Osteocyte (in vitro differentiated cells): ENCODE measurements at places on chromosomes 2 and 18. TPM values are rescaled to one million over a fixed set of nuclear protein-coding genes. Genes with fewer than 3 reads are reported as not detected.

DNA sequence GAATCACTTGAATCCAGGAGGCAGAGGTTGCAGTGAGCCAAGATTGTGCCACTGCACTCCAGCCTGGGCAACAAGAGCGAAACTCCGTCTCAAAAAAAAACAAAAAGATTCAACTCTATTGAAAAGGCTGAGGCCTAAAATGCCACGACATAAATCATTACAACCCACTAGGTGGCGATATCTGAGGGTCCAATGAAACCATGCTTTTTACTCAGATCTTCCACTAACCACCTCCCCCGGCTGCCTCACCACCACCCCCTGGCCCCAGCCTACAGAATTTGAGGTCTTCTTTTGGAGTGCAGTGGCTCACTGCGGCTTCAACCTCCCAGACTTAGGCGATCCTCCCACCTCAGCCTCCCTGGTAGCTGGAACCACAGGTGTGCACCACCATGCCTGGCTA lies 57.5 kb downstream of the AP1S3 start:
- H3K4me1 ChIP-seq: no peaks in the 10 kb centered on the region
- no peak for DNase-seq
- H3K36me3 ChIP-seq: peaks cover 5% of the 10 kb centered on the region
- H3K27ac ChIP-seq: no peak overlapping the region
- H3K4me3 ChIP-seq: no peak overlapping the region
- H3K27me3 ChIP-seq: no peaks in the 10 kb centered on the region

The CERKL gene
- total RNA-seq: not detected in 2 replicates

The TPO gene
- total RNA-seq: not detected in 2 replicates

DNA sequence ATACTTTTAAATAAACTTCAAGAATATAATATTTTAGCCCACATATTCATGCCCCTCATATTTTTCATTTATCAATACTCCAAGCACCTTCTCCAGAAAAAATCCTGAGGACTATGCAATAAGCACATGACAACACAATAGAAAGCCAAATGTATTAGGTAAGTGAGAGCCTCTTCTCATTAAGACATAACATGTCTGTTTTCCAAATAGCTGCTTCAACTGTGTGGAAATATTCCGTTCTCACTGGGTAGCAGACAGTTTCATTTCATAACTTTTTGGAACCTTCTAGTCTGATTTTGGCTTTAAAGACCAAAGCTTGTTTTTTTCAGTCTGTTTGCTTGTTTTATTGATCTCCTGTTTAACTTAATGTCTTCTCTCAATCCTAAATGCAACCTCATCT lies 137.8 kb downstream of the PIK3C3 start:
- H3K27me3 ChIP-seq: peaks cover 5% of the 10 kb centered on the region
- no peaks in the 10 kb centered on the region for H3K4me1 ChIP-seq
- H3K4me3 ChIP-seq: no peak overlapping the region

DNA sequence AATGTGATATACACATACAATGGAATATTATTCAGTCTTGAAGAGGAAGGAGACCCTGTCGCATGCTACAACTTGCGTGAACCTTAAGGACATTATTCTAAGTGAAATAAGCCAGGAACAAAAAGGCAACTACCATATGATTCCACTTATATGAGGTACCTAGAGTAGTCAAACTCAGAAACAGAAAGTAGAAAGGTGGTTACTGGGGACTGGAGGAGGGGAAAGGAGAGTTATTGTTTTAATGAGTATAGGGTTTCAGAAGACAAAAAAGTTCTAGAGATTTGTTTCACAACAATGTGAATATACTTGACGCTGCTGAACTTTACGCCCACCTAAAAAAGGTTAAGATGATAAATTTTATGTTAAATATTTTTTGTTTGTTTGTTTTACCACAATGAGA lies 47.0 kb downstream of the CXCR4 start:
- no peak for DNase-seq
- H3K36me3 ChIP-seq: no peaks in the 10 kb centered on the region
- H3K27ac ChIP-seq: no peak overlapping the region
- H3K4me3 ChIP-seq: no peak overlapping the region

DNA sequence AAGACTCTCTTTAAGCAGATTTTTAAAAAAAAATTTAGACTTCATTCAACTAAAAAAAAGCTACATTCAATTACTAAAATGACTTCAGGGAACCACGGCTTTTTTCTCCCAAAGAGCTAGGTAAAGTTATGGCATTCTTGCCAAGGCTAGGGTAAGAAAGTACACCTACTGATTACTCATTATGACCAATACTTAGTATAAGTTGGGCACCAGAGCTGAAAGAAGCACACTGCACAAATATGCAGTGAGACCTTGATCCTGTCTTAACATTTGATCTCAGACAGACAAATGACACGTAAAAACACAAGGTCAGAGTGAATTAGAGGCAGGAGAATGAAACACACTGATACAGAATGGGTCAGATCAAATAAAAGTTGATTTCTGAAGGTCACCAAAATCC lies 88.7 kb downstream of the THADA start:
- DNase-seq: no peak
- H3K27ac ChIP-seq: no peak overlapping the region
- no peaks in the 10 kb centered on the region for H3K4me1 ChIP-seq
- H3K27me3 ChIP-seq: no peaks in the 10 kb centered on the region
- no peak overlapping the region for H3K4me3 ChIP-seq

- H3K4me1 ChIP-seq: peaks cover 2% of the 10 kb centered on the region
- no peaks in the 10 kb centered on the region for H3K36me3 ChIP-seq
- peaks cover 17% of the 10 kb centered on the region for H3K27me3 ChIP-seq
- H3K27ac ChIP-seq: no peak overlapping the region
- no peak overlapping the region for H3K4me3 ChIP-seq
- DNase-seq: no peak
Observed at GRCh38 chr2:134086594-134087219, 167.2 kb upstream of the MGAT5 start.

- peaks cover 13% of the 10 kb centered on the region for H3K4me1 ChIP-seq
- DNase-seq: no peak
- H3K36me3 ChIP-seq: no peaks in the 10 kb centered on the region
Observed at GRCh38 chr2:173435574-173435973, 80.9 kb downstream of the CDCA7 start.

- peaks cover 27% of the 10 kb centered on the region for H3K4me1 ChIP-seq
- peaks cover 10% of the 10 kb centered on the region for H3K36me3 ChIP-seq
- H3K4me3 ChIP-seq: peak overlapping the region; percentile 59
- H3K27ac ChIP-seq: no peak overlapping the region
Observed at GRCh38 chr2:96869281-96869821, 529 bp downstream of the SEMA4C start.

DNA sequence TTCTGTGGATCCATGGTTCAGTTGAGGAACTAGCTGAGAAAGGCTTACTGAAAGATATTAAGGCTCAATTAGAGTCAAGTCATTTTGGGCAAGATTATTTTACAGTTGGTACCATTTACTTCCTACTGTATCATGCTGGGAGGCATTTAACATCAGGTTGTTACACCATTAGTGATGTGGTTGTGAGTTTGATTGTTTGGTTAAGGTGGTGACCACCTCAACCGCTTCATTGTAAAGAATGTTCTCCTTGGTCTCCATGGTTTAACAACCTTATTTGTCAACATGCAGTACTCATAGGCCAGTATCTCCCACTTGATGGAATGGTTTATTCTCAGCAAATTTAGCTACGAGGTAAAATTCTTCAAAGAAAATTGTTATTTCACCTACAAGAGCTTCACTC lies 34.1 kb downstream of the HRH4 start:
- H3K27ac ChIP-seq: no peak overlapping the region
- H3K4me3 ChIP-seq: no peak overlapping the region
- peaks cover 9% of the 10 kb centered on the region for H3K4me1 ChIP-seq
- no peaks in the 10 kb centered on the region for H3K36me3 ChIP-seq

DNA sequence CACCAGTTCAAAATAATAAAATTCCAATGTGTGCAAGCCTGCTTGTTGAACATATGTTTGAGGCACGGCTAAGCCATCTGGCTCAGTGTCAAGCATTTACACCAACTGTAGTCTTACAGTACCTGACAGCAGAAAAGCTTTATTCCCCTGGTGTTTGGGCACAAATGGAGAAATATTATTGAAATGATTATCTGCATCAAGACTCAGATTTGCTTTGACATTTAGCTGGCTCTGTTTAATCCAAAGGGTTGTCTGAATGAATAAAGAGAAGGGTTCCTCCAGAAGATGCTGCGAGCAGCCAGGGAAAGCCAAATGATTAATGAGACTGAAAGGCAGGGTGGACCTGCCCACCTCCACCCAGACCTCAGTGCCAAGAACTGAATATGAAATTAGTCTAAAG lies 393.2 kb upstream of the GALNT5 start:
- peaks cover 28% of the 10 kb centered on the region for H3K27me3 ChIP-seq
- no peaks in the 10 kb centered on the region for H3K4me1 ChIP-seq
- H3K36me3 ChIP-seq: no peaks in the 10 kb centered on the region

DNA sequence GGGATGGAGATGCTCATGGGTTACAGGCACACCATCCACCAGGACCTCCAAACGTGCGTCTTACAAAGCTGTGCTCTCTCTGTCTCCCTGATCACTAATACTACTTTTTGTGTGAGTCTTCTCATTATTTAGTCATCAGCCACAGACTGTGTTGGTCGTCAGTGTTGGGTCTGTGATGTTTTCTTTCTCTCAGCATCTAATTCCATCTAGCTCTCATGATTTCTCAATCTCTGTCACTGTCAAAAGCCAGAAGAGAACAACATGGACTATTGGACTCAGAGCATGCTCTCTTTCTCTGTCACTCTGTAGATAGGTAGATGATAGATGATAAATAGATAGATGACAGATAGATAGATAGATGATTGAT lies 6.0 kb upstream of the ARL4C start:
- peaks cover 13% of the 10 kb centered on the region for H3K4me1 ChIP-seq
- no peak for DNase-seq
- H3K4me3 ChIP-seq: no peak overlapping the region
- H3K27me3 ChIP-seq: peaks cover 7% of the 10 kb centered on the region
